DMS153 (cell line): ENCODE measurements at places on chromosomes 2 and 18.

DNA sequence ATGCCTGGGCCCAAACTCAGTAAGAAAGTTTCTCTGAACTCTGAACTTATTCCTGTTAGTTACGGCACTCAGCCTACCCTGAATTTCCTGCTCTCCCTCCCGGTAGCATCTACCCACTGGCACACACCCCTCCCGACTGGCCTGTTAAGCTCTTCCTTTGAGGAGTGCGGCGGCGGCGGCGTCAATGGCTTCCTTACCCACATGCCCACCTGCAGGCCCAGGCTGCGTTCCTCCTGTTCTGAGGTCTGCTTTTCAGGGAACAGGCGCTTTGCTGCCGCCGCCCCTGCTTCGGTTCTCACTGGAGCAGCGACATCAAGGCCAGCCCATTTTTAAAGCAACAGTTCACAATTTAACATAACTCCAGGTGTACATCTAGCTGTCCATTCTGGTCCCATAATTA is 432.4 kb downstream of the DCDC2C start:
- DNase-seq, result peak; percentile 10

DNA sequence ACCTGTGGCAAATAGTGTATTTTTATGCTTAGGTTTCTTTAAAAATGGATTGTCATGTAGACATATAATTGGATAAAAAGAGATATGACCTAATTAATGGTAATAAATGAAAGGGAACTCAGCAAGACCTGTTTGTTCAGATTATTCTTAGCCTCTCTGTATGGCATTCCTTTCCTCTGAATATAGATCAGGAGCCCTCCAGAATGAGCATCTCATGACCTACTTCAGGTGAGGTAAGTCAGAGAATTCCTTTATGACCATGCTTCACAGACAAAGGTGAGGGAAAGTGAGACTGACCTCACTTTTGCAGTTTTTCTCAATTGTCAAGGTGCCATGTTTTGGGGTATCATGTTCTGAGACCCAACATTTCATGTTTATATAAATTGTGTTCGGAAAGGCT is 1744.3 kb upstream of the PIK3C3 start:
- no peak for DNase-seq

- DNase-seq, result no peak
Observed at GRCh38 chr18:71105078-71105819, 816.4 kb downstream of the SOCS6 start.

DNA sequence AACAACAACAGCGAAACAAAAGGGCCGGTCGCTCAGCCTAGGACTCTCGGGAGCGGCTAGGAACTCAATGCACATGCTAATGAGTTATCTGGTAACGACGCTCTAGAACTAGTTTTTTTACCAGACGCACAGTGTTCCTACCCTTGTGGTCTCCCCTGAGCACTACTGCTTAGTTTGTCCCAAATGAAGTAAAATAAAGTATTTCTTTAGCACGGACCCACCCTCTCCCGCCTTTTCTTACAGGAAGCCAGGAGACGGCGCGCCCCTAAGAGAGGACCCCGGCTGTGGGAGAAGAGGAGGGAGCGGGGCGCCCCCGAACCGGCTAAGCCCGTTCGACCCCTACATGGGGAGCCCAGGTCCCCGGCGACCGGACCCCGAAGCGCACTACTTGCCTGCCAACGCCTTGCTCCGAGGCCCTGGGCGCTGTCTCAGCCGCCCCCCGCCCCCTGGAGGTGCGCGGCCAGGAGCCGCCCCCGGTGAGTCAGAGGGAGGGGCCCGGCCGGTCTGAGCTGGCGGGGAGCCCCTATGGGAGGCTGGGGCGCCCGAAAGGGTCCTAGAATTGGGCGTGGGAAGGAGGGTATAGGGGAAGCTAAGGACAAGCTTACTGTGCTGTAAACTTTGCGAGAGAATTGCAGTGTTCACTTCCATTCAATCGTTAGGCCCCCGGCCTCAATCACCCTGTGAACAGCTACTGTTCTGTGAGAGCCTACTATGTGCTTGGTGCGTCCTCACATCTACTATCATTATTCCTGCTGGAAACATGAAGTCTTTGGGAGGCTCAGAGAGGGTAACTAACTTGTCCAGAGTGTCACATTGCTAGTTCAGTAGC is 3.6 kb upstream of the CAPG start:
- no peak for DNase-seq

- no peak for DNase-seq
Observed at GRCh38 chr2:168916331-168916675, 15.2 kb downstream of the G6PC2 start.

- no peak for DNase-seq
Observed at GRCh38 chr18:31302991-31303390, 15.0 kb upstream of the DSG1 start.

DNA sequence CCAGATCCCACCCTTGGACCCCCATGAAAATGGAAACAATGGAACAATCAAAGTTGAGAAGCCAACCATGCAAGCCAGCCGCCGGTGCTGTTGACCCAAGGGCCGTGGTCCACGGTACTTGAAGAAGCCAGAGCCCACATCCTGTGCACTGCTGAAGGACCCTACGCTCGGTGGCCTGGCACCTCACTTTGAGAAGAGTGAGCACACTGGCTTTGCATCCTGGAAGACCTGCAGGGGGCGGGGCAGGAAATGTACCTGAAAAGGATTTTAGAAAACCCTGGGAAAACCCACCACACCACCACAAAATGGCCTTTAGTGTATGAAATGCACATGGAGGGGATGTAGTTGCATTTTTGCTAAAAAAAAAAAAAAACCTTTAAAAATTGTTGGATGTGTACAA is 26.5 kb upstream of the TXNDC2 start:
- DNase-seq, result no peak

GRCh38 chr2:177872286-177872685 is 200.3 kb downstream of the PDE11A start:
- DNase-seq, result no peak

DNA sequence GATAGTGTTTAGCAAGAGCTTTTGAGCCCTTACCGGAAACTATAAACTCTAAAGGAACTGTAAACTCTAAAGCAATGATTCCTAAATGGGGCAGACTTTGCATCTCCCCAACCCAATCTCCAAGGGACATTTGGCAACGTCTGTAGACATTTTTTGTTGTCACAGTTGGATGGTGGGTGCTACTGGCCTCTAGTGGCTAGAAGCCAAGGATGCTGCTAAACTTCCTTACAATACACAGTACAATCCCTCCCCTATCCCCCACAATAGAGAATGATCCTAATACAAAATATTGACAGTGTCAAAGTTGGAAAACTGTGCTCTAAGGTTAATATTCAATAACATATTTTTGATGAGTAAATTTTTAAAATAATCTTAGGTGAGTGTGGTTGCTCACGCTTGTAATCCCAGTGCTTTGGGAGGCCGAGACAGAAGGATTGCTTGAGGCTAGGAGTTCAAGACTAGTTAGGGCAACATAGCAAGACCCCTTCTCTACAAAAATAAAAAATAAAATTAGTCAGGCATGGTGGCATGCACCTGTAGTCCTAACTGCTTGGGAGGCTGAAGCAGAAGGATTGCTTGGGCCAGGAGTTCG is 66.7 kb downstream of the PTPN4 start:
- no peak for DNase-seq

GRCh38 chr2:60559880-60560279 is 6.4 kb upstream of the BCL11A start:
- no peak for DNase-seq

GRCh38 chr18:8776013-8776943 is 70.9 kb downstream of the MTCL1 start:
- no peak for DNase-seq

- DNase-seq, result no peak
Observed at GRCh38 chr2:120735746-120736170, at the start of gene GLI2. Gene GLI2 (plus strand): TSS chr2:120735868. CDS start chr2:120797321, 61,453 bp downstream.

DNA sequence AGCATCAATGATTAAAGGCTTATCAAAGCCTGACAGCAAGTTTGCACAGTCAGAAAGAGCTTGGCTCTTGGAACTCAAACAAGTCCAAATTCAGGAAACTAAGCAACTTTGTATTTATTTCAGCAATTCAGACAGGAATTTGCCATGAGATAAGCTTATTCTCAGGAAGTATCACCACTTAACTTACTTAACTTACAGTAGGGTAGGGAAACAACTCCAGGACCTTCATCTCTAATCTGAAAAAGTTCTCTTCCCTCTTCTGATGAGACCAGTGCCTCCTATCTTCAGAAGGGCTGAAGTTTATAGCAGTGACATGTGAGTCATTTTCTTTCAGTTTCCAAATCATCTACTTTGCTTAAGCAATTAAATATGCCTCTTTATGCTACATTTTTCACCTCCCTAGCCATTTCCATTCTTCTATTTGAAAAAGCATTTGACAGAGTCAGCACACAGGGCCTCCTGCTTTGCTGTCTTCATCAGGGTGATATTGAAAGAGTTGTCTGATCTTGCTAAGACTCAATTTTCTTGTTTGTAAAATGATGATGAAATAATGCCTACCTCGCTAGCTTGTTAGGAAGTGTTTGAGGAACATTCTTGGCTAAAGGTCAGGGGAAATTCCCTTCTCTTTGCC is 389.5 kb downstream of the RND3 start:
- DNase-seq, result no peak

GRCh38 chr18:49907346-49907929 is 94.1 kb upstream of the ACAA2 start:
- no peak for DNase-seq

DNA sequence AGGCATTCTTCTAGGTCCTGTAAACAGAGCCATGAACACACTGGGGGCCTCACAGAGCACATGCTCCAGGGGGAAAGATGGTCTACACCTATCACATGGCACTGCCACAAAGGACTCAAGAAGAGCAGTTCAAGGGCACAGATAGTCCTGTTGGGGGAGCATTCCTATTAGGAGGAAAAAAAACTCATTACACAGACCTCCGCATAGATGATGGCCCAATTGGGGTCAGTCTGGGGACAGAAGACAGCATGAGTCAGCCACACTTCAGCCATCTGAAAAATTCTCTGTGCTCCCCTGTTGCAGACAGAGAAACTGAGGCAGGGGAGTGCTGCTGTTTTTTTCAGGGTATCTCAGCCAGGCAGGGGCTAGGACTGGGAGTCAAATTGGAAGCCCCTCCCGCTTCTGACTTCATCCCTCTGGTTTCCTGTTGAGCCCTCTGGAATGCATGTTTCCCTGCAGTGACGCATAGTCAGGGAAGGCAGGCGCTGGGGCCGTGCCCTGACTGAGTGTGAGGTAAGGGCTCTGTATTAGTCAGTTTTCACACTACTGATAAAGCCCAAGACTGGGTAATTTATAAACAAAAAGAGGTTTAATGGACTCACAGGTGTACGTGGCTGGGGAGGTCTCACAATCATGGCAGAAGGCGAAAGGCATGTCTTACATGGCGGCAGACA is 67.9 kb downstream of the RHOB start:
- no peak for DNase-seq

GRCh38 chr2:45812011-45812500 is 160.6 kb downstream of the PRKCE start:
- DNase-seq, result no peak

- no peak for DNase-seq
Observed at GRCh38 chr18:54204883-54205282, 19.6 kb downstream of the MBD2 start.

DNA sequence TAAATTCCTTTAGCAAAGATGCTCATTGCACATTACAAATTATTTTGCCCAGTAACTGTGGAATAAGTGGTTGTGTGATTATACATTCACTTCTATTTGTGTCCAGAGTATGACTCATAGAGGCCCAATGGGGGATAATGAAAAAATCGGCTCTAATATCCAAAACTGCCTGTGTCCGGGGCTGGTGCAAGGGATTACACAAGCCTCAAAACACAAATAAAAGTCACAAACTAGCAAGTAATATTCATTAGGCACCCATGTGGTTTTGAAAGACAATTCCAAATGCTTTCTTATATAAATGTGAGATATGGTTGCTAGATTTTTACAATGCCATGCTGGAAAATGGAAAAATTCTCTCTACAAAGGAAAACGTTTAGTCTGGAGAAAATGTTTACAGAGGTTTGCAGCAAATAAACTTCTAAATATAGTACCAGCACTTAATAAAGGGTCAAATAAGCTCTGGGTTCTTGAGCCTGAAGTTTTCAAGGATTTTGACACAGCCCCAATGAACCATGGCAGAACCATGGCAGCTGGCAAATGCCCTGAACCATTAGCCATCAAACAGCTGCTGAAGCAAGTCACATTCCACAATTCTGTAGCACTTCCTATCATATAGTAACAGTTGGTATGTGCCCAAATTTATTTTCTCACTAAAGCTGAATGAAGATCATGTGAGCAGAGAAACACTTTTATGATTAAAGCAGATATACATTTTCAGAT is 40.5 kb downstream of the IRS1 start:
- no peak for DNase-seq

DNA sequence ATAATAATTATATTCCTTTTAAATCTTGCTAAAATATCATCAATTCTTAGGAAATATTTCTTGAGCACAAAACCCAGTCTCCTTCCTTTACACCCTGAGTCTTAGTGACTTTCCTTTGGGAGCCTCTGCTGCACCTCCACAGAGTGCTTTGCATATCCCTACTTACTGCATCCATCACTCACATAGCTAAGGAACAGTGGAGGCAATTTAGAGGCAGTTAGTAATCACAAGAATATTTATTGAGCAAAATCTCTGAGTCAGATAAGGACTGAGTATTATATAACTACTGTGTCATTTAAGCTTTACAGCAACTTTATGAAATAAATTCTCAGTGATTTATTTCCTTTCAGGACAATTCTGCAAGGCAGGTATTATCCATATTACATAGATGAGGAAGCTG is 327.7 kb downstream of the TMX3 start:
- no peak for DNase-seq

DNA sequence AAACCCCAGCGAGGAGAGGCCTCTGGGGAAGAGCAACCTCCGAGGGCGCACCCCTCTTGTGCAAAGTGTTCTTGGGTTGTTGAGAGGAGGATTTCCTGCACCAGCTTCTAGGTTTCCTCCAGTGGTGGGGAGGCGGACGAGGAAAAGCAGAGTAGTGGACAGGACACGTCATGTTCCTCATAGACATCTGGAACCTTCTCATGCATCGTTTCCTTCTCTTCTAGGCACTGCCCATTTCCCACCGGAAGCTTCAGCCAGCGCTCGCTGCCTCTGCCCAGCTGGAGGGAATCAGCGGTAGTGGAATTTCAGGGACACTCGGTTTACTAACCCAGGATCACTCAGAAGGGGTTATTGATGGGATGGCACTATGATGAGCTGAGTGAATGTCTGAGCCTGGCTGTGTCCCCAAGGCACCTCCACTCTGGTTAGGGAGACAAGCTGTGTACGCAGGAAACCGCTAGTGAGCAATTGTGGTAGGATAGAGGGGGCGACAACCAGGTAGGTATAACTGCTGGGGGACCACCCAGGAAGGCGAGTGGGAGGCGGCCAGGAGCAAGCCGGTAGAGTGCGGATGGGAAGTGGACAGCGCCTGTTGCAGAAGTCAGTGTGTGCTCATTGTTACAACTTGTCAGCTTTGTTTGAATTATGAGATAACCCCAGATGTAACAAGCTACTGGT is 960 bp upstream of the APOB start:
- no peak for DNase-seq

DNA sequence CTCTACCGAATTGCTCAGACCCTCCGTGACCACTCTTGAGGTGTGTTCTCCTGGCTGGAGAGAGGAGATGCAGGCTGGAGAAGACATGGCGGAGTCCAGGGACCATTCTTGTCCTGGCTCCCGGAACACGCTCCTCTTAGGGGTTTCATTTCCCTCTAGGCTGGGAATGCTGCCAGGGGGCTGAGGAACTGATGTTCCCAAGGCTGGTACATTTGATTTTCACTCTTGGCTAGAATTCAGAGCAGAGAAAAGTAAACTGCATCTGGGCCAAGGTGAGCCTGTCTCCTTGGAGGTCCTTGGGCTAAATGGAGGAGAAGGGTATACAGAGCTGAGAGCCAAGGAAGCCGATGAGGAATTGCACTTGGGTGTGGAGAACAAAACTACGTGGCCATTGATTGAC is 28.2 kb upstream of the LBH start:
- DNase-seq, result no peak
